ENCODE measurements at places on chromosomes 6 and 20.

DNA sequence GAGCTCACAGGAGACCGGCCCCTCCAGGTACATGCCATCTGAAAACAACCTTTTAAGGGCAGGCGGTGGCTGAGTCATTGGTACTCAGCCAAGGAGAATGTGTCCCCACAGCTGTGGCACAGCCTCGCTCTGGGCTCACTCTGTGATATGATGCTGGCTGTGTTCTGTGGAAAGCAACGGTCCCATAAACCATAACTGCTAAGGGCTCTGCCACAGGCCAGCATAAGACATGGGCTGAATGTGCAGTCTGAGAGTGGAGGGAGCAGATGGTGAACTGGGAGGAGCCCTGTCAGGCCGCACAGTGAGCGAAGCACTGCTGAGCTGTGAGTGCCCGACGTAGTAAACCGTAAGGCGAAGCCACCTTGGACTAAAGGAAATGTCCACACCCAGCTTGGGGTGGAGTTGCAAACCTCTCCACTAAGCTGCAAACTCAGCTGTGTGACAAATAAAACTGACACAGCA is 375.8 kb downstream of the THBS2 start:
- DNase-seq, result no peak

- peak; percentile 51 for DNase-seq
These were observed 46.8 kb downstream of the PYGB start for GRCh38 chr20:25294459-25295385.

DNA sequence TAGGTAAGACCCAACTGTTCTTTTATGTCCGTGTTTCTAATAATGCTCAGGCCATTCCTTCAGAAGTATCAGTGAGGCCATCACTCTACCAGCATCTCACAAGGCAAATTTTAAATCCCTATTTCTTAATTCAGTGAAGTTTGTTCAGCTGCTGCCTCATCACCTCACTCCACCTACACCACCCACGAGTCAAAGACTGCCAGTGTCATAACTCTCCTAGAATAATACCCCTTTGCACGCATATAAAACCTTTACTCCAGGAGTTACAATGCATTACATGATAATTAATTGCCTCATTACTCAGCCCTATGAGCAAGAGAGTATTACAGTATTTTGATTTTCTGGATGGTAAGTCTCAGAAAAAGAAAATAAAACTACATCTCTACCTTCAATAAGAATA is 793.6 kb downstream of the TFAP2A start:
- DNase-seq, result no peak

- no peak for DNase-seq
These were observed 38.0 kb downstream of the NOL4L start for GRCh38 chr20:32546918-32547752.

DNA sequence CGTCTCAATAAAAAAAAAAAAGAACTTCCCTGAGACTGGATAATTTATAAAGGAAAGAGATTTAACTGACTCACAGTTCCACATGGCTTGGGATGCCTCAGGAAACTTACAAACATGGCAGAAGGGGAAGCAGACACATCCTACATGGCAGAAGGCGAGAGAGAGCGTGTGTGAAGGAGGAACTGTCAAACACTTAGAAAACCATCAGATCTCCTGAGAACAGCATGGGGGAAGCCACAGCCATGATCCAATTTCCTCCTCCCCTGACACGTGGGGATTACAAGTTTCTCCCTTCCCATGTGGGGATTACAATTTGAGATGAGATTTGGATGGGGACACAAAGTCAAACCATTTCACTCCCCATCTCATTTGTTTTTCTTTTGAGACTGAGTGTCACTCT is 46.6 kb upstream of the TFAP2C start:
- DNase-seq, result no peak

DNA sequence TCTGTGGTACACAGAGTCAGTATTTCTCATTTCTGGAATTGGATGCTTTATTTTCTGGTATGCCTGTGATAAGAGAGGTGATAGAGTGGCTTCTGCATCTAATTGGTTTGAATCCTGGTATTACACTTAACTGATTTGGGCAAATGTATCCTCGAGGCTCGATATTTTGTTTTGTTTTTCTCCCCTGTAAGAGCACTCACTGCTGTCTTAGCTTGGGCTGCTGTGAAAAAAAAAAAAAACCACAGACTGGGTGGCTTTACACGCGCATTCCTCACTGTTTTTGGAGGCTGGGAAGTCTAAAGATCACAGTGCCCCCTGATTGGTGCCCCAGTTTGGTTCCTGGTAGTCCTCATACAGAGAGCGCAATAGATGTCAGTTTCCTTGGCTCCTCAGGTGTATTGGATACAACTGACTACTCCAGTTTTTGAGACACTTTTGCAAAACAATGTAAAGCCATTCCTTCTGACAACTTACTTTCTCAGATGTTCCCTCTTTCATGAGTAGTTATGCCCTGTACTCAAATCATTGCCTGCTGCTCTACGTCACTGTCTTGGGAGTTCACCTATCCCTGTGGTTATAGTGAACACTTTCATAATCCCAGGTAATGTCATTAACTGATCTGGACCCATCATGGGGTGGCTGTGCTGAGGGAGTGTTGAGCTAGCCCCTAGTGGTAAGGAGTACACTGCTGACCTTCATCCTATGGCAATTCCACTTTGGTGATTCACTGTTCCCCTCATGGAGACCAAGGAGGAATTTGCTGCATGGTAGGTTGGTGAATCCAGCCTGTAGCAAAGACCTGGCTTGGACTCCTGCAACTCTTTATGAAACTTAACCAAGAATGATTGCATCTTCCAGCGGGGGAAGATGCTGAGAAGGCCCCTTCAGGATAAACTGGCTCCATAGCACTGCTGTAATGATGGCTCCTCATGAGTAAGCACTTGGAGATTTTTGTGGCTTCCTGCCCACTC is 3.5 kb upstream of the ACAT2 start:
- DNase-seq, result no peak

DNA sequence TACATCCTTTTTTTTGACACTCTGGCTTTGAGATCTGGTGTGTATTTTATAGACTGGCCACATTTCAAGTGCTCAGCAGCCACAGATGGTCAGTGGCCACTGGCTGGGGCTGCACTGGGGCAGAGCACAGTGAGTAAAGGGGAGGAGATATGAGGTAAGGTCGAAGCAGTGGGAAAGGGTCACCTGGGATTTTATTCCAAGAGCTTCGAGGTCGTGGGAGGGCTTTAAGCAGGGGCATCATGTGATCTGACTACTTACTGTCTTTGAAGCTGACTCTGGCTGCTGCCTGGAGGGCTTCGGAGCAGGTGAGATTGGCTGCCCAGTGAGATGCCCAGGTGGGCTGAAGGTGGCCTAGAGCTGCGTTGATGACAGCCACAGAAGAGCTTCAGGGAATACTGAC is 6.7 kb downstream of the C20orf203 start:
- no peak for DNase-seq

GRCh38 chr6:8131265-8131897 is 29.0 kb upstream of the EEF1E1 start:
- peak; percentile 9 for DNase-seq

DNA sequence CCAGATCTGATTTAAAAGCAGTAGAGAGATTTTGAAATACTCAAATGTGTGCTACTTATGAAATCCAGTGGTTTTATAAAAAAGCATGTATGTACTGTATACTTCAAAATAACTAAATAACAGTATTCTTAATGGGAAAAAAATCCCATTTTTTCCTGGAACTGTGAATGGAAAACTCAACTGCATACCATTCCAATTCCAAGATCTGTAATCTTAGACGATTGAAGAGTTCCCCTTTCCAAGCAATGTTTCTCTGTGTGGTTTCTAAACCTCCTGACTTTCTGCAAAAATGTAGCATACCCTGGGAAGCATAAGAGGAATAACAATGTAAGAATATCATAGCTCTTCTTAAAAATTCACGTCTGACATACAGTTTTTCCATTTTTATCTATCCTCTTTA is 40.3 kb upstream of the HIVEP2 start:
- DNase-seq, result no peak

Measured in activated gamma-delta T cell treated with Interleukin-2 at 50 U/mL for 16 hours (primary cell).